BJ (cell line): ENCODE measurements at places on chromosomes 2 and 18. TPM values are rescaled to one million over a fixed set of nuclear protein-coding genes. Genes with fewer than 3 reads are reported as not detected.

The POU3F3 gene
- polyA plus RNA-seq, result not detected in 2 replicates

The KCNIP3 gene
- 3.1 and 4.1 TPM in 2 replicates for polyA plus RNA-seq

The ESPNL gene
- 1.3 and 2.1 TPM in 2 replicates for polyA plus RNA-seq

DNA sequence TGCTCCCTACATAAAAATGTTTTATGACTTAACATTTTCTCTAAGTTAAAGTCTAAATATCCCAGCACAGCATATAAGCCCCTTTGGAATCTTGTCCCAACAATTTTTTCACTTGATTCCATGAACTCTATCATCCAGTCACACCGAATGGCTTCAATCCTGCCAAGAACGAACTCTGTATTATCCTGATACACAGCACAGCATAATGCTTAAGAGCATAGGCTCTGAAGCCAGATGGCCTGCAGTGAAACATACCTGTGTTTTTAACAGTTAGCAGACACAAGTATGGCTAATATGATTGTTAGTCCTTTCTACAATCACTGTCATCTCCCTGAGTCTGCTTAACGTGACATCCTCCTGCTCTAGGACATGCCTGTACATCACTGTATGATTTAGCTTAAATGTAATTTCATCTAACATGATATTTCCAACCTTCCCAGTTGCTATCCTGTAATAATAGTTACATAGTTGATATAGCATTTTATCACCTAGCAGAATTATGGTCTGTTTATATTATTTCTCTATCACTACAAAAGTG, 669.5 kb downstream of the ERBB4 start:
- no peak for DNase-seq

GRCh38 chr2:198072655-198073054, 268.3 kb downstream of the PLCL1 start:
- no peak for DNase-seq

- DNase-seq, result no peak
Measured at GRCh38 chr2:39730685-39731302, 48.3 kb downstream of the THUMPD2 start.

- DNase-seq, result no peak
Measured at GRCh38 chr2:42170619-42171395, 1.7 kb downstream of the EML4 start.

DNA sequence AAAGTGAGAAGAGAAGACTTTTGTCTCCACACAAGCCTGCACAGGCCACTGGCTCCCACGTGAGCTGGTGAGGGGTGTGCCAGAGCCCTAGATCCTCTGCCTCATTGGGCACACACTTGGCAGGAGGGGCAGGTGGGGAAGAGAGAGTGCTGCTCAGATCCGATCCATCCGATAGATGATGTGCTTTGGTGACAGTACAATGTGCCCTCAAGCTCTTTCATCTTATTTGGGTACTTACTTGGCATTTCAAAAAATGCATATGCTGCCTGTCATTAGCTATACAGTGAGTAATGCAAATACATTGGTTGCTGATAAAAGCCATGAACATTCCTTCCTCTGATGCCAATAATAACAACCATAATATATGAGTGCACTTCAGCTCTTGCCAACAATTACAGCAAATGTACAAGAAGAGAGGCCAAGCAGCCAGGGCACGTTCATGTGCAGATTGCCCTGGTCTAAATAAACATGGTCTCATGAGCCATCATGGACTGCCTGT, 255.3 kb downstream of the VAPA start:
- DNase-seq, result no peak

DNA sequence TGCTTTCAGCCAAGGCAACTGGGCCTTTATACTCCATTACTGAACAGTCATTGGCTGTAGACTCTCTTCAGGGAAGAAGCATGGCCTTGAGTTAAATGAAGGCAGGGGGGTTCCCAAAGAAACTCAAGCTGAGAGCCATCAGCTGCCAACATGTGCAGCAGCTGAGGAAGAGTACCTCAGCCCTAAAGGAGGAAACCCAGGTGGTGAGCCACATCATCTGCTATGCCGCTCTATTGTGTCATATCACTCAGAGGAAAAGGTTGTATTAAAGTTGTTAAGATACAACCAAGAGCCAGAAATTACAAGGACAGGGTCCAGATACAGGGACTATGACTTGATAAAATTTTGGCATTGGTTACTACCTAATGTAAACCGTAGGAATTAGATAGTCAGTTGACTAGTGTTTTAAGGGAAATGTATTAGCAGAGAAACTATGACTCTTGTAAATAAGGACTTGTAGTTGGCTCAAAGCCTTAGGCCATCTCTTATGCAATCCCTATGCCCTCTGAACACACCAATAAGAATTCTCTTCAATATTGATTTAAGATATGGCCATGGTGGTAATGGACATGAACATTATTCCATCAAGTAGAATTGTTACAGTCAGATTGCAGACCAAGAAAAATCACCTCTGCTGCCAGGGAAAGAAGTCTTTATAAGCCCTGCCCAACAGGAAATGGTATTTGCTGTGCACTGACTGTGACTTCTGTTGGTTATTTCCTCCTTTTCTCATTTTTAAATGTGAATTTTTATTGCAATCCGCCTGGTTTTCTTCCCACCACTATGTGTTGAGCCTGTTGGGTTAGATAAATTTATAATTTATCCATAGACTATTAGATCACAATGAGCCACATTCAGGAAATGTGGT, 9.2 kb upstream of the LRPPRC start:
- no peak for DNase-seq

DNA sequence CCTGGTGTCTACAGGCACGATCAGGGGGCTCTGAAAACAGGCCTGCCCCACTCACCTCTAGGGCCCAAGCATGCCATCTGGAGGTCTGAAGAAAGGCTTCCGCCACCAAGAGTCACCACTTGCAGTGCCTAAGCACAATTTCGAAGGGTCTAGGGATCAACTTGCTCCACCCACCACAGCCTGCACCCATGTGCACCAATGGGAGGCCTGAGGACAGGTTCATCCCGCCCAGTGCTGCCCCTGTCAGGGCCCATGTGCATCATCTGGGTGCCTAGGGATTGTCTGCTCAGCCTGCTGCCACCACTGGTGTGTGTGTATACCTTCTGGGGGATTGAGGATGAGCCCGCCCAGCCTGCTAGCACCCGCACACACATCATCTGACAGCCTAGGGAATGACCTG, 121.0 kb upstream of the ACVR1C start:
- DNase-seq, result no peak

- DNase-seq, result no peak
Measured at GRCh38 chr18:49819823-49820671, 6.7 kb upstream of the ACAA2 start.

- no peak for DNase-seq
Measured at GRCh38 chr2:40546439-40547191, 94.7 kb upstream of the SLC8A1 start.

DNA sequence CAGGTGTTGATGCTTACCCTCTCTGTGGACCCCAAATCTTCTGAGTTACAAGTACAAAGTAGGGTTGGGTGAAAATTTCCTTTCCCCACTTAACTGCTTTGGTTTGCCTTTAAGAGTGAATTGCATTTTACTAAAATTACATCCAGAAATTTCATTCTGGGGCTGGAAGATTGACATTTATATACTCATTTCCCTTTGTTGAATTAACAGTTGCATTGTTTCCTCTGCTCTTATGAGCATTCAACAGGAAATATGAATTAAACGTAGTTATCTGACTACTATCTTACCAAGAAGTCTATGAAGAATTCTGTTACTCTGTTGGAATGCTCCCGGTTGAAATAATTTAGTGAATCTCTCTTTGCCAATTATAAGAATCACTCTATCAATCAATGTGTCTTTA, 1231.1 kb upstream of the NXPH2 start:
- no peak for DNase-seq
